ENCODE measurements at places on chromosomes 7 and 10.

- DNase-seq = no peak
Observed at GRCh38 chr10:36050763-36051499, 408.8 kb upstream of the FZD8 start.

DNA sequence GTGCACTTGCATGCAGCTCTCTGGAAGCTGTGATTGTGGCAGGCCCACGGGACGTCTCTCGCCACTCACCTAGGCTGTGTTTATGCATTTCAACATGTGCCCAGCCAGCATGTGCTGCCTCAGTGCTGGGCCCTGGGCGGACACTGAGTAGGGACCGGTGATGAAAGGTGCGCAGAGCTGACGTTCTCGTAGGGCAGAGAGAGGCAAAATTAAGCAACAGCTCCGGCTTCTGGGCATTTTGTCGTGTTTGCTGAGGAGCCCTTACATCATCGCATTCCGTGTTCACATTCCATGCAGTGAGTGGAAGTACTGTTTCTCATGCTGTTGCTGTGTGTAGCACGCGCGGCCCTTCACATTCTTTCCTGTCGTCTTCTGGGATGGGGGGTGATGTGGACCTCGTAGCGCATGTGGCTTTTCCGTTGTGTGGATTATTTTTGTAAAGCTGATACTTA, 50.5 kb downstream of the PRF1 start:
- no peak for DNase-seq

DNA sequence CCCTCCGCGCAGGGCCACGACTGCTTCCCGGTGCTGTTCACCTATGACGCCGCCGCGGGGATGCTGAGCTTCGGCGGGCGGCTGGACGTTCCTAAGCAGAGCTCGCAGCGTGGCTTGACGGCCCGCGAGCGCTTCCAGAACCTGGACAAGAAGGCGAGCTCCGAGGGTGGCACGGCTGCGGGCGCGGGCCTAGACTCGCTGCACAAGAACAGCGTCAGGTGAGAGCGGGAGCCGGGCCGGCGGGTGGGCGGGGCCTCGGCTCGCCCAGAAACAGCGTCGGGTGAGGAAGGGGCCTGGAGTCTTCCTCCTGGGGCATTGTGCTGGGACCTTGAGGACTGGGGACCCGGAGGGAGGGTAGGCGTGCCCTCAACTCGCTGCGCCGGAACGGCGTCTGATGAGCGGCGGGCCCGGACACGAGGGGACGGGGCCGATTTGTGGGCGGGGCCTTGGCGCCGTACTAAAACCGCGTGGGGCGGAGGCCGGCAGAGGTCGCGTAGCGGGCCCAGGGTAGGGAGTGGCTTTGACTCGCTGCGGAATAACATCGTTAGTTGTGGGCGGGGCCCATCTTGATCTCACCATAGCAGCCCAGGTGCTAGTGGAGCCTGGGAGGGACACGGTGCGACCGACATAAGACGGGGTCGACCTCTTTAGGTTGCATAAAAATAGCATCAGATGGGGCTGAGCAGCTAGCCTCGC, 15.6 kb downstream of the PDAP1 start:
- no peak for DNase-seq

DNA sequence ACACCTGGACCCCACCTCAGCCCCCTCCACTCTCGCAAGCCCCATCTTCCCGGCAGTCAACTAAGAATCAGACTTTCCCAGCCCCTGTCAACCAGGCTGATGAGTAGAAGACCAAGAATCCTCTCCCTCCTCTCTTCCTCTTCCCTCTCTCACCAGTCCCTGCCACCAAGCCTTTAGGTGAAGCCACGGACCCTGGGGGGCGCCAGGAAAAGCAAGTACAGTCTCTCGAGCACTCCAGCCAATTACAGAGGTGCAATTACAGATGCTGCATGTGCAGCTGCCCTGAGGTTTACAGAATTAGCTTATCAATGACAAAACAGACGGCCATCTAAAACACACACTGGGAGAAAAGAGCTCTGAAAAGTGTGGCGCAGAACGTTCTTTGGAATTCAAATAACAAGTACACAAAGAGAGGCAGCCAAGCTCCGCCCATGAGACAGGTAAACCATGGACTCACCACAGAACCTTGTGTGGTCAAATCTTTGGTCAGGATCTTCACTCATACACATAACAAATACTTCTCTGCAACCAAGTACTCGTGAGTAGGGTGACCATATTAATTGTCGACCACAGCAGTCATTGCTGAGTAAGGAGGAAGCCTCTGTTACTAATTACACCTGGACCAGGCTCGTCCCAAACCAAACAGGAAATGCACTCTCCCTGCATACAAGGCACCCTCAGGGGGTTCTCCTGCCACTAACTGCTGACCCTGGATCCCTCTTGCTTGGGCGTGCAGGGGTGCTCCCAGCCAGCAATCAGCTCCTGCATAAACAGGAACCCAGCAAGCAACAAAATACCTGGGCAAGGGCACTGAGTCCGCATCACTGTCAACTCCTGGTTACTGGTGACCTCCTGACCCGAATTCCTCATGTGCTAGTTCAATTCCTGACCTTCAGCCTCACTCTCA, 189.2 kb downstream of the FAM107B start:
- DNase-seq = no peak

GRCh38 chr7:45203936-45204445, 46.4 kb downstream of the RAMP3 start:
- peak; percentile 28 for DNase-seq

- DNase-seq = no peak
Observed at GRCh38 chr7:38907066-38907465, 1.9 kb downstream of the VPS41 start.

- no peak for DNase-seq
Observed at GRCh38 chr10:46541017-46541661, 15.3 kb downstream of the GPRIN2 start.

- no peak for DNase-seq
Observed at GRCh38 chr7:47741984-47742383, 160.1 kb upstream of the TNS3 start.

Measured in SK-MEL-5 (cell line).